Activated CD4-positive, alpha-beta T cell treated with anti-CD3 and anti-CD28 coated beads, Interleukin-2, Interleukin-6, amounts not matched to agents 100 ng/mL and 50 ng/mL, durations not matched to agents 16 hours and 8 hours (primary cell): ENCODE measurements at places on chromosomes 1 and 21.

GRCh38 chr21:19489930-19490329, 1086.3 kb upstream of the TMPRSS15 start:
- no peak for DNase-seq

- no peak for DNase-seq
Measured at GRCh38 chr1:210124736-210125135, 107.9 kb upstream of the SERTAD4 start.

- DNase-seq = no peak
Measured at GRCh38 chr1:115160728-115161127, 71.4 kb upstream of the TSPAN2 start.

- DNase-seq = no peak
Measured at GRCh38 chr1:199706826-199707606, 320.5 kb upstream of the NR5A2 start.

DNA sequence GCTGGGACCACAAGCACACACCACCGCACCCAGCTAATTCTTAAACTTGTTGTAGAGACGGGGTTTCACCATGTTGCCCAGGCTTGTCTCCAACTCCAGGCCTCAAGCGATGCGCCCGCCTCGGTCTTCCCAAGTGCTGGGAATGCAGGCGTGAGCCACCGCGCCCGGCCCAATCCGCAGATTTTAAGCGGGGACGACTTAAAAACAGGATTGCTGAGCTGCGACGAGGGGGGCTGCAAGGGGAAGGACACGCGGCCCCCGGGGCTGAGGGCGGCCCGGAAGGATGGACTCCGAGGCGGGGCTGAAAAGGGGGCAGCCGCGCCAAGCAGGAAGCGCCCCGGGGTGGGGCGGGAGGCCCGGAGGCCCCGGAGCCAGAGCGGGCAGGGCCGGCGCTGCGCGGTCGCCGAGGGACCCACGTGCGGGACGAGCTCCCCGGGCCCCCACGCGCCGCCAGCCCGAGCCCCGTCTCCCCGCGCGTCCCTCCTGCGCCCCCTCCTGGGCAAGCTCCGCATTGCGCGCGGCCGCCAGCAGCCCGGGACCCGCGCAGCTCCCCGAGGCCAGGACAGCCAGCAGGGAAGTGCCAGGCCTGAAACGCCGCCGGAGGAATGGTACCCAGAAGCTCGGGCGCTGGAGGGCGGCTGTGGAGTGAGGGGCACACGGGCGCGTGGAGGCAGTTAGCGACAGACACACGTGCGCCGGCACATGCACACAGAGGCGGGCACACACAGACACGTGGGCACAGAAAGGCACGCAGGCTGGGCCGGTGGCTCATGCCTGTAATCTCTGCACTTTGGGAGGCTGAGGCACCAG, 5.5 kb upstream of the PRKCZ start:
- DNase-seq = peak; percentile 79

- DNase-seq = no peak
Measured at GRCh38 chr21:38448671-38449385, 49.4 kb downstream of the ERG start.
